ENCODE measurements at places on chromosomes 6 and 20.

DNA sequence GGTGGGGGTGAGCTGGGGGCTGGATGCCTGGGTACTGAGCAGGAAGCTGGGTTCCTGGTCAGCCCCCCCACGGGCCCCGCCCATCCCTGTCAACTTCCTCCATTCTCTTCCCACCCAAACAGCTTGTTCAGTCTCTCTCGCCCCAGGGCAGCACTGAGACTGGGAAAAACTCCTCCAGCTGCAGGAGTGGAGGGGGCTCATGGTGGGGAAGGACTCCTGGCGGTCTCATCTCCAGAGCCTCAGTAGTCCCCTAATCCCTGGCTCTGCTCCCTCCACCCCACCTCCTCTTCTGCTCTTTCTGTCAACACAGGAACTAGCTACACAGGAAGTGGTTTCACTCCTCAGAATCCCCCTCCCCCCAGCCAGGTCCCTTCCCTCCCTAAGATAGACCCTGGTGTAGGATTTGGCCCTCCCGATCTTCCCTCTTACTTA lies at the start of gene GPSM3:
GPSM3 (minus strand) TSS at position 36 of the 432 bp plus-strand sequence. CDS start 130 bp downstream, outside the sequence.
- peak; percentile 47 for DNase-seq

DNA sequence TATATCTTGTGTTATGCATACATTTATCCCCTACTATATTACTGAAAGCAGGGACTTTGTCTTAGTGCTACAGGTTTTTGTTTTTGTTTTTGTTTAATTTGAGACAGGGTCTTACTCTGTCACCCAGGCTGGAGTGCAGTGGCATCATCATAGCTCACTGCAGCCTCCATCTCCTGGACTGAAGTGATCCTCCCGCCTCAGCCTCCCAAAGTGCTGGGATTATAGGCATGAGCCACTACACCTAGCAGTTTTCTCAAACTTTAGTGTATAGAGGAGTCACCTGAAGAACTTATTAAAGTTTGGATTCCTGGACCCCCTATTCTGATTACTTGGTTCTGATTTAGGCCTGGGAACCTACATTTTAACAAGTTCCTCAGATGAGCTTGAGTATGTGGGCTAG lies 51.9 kb downstream of the CBFA2T2 start:
- no peak for DNase-seq

GRCh38 chr20:35146299-35146919 lies 727 bp downstream of the EDEM2 start:
- DNase-seq, result no peak

DNA sequence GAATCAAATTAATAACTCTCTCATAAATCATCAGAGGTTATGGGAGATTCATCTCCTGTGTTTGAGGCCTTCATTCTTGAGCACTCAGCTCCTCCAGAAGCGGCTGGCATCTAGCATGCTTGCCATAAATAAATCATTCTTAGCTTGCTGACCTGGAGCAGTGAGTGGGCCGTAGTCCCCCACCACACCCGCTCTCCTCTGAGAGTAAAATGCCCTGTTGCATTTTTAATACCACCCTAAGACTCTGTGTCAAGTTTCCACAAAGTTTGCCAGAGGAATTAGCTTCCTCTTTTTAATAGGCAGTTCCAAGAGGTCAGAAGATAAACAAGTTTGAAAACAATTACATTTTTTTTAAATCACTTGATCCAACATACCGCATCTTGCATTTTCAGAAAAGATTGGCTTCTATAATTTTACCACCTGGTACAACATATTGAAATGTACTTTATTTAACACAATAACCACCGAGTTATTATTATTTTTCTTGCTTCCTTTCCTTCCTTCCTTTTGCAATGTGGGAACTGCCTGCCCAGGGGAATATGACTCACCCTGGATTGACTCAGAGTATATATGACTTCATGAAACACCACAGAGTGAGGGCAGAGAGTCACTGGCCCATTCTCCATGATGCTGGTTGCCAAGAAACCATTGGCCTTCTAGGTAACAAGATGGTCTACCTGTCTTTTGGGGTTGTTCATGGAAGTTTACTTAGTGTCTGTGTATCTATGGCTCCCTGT lies 29.4 kb upstream of the CLIC5 start:
- DNase-seq, result no peak

- no peak for DNase-seq
These were observed 230.1 kb downstream of the TFAP2C start for GRCh38 chr20:56859039-56859800.

- DNase-seq, result no peak
These were observed 3.4 kb downstream of the TEAD3 start for GRCh38 chr6:35493307-35493983.

DNA sequence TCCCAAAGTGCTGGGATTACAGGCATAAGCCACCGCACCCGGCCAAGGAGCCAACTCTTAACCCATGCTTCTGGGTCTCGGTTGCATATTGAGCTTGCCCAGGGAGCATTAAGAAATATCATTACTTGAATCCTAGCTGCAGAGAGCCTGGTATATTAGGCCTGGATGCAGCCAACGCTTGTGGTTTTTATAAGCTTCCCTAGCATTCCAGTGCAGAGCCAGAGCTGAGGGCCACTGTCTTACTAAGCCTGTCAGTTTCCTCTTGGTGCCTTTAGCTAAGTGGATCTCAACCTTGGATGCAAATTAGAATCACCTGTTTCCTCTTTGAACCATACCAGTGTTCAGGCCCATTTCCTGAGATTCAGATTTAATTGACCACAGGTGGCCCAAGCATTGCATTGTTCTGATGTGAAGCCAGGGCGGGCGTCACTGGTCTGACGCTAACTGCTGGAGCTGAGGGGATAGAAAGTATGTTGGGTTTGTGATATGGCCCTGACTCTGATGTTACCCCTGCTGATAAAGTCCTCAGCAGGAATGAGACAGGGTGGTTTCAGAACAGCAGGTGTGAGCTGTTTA lies 76.3 kb downstream of the BTBD3 start:
- no peak for DNase-seq

GRCh38 chr6:160121558-160121957 lies at the start of gene SLC22A1:
TSS of gene SLC22A1 (plus strand) at chr6:160121815. CDS start at chr6:160121936, 121 bp downstream.
- DNase-seq, result no peak

DNA sequence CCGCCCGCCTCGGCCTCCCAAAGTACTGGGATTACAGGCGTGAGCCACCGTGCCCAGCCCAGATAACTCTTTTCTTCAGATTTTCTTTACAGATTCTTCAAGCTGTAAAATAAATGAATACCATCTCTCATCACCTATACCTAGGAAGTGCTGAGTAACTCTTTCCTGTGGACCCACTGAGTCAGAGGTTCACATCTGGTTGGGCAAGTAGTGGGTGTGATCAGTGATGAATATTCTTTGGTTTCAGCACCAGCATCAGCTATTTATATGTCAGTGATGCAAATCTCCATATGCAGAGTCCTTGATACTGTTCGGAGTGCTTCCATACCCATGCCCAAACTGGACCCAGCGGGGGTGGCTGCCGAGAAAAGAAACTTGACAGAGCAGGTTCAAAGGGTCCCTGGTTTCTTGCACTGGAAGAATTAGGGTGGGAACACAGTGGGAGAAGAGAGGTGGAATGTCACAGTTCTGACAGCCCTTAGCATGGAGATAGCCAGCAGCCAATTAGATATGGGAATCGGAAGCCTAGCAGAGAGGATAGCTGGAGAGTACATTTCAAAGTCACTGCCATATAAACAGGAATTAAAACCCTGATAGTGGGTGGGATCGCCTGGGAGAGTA lies 64.9 kb upstream of the DDR1 start:
- DNase-seq, result no peak

DNA sequence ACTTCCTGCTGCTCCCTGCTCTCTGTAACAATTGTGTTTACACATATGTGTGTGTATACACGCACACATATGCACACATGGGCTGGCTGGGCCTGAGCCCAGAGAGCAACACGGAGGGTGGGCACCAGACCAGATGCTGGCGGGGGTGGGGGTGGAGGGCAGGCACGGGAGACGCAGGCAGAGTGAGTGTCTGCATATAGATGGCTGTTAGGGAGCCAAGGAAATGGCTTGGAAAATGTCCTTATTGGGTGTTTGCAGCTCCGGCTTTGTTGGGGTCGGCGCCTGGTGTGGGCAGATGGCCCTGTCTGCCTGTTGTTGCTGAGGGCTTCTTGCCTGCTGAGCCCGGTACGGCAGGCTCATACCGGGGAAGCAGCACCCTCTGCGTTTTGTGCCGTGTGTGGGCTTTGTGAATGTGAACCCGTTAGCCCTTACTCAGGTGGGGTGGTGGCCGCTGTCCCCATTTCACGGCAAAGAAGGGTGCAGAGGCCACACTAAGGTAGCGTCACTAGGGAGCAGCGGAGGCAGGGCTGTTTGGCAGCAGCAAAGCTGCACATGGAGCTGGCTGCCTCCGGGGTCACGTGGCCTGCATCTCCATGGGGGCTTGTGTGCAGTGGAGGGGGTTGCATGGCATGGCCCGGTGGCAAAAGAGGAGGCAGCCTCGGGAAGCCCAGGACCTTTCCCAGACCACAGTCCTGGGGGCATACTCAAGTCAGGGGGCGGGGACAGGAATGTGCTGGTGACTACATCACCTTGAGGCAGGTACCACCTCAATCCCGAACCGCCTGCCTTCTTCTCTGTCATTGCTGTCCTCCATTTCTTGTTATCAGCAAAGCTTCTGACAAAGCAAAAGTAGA lies 47.4 kb upstream of the SRF start:
- no peak for DNase-seq

GRCh38 chr20:4856022-4856755 lies 134.5 kb downstream of the PRND start:
- DNase-seq, result no peak

DNA sequence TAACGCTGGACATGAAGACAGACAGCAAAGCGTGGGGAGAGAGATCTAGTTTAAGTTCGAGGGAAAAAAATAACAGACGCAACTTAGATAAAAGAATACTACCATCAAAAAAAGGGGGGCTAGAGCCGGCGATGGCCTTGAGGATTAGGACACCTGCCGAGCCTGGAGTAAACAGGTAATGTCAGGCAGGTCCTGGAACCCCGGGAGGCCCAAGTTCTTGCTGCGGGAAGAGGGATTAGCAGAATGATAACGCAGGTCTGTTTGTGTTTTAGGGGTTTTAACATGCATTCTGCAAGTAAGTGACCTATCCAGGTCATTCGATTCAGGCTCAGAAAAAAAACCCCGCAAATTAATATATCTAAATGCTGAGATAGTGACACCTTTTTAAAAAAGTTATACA lies 754 bp upstream of the TMEM170B start:
- DNase-seq, result no peak

Measured in CD4-positive, alpha-beta T cell treated with Interferon alpha-2 for 1 hour (primary cell).